ENCODE measurements at places on chromosomes 1 and 21. TPM values are rescaled to one million over a fixed set of nuclear protein-coding genes. Genes with fewer than 3 reads are reported as not detected.

GRCh38 chr1:166673722-166674121, 165.6 kb upstream of the POGK start:
- no peaks in the 10 kb centered on the region for H3K36me3 ChIP-seq
- H3K27ac ChIP-seq = no peak overlapping the region
- H3K4me3 ChIP-seq = no peak overlapping the region
- peaks cover 2% of the 10 kb centered on the region for H3K27me3 ChIP-seq
- no peak for DNase-seq
- H3K4me1 ChIP-seq = peaks cover 12% of the 10 kb centered on the region

Gene FAM110D
- not detected for total RNA-seq

Gene LYPD8
- total RNA-seq = not detected

- no peaks in the 10 kb centered on the region for H3K27me3 ChIP-seq
- no peak for DNase-seq
- H3K27ac ChIP-seq = no peak overlapping the region
These were observed 15.5 kb downstream of the DPYD start for GRCh38 chr1:97905141-97905940.

Gene GSTM5
- not detected for total RNA-seq

DNA sequence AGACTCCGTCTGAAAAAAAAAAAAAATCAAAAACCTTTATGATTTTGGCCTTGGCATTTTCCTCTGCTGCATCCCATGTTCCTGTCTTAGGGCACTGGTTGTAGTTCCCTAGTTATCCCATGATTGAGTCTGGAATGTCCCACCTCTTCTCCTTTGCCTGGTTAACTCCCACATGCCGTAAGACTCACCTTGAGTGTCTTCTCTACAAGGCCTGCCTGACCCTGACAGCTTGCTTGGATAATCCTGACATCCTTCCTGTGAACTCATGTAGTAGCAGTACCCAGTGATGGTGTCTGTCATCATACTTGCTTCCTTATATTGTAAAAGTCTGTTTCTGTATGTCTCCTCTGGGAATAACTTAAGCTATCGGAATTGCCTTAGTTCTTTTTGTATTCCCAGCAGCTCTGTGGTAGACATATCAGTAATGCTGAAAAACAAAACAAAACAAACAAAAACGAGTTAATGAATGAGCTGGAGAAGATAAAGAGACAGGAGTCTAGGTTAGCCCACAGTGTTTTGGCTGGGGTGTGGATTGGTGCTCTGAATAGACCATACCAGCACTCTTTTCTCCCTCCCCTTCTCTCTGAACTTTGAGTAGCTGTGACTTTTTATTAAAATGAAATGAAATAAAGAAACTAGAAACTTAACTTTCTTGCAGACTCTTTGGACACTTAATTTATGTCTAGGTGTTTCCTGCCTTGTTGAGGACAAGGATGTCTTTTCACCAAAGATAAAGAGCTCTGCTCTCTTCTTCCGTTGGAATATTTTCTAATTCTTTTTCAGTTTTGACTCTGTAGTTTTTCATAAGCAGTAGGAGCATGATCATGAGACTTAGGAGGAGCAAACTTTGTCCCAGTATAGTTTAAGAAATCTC, 15.1 kb downstream of the NEK7 start:
- no peak for DNase-seq
- H3K36me3 ChIP-seq = peaks cover 8% of the 10 kb centered on the region
- H3K27me3 ChIP-seq = no peaks in the 10 kb centered on the region
- peaks cover 85% of the 10 kb centered on the region for H3K4me1 ChIP-seq
- H3K4me3 ChIP-seq = no peak overlapping the region

- no peak overlapping the region for H3K4me3 ChIP-seq
- H3K27me3 ChIP-seq = no peaks in the 10 kb centered on the region
- no peaks in the 10 kb centered on the region for H3K4me1 ChIP-seq
- peaks cover 50% of the 10 kb centered on the region for H3K36me3 ChIP-seq
- H3K27ac ChIP-seq = no peak overlapping the region
- no peak for DNase-seq
These were observed 25.2 kb downstream of the NVL start for GRCh38 chr1:224304767-224305166.

Gene ABCA4
- not detected for total RNA-seq

DNA sequence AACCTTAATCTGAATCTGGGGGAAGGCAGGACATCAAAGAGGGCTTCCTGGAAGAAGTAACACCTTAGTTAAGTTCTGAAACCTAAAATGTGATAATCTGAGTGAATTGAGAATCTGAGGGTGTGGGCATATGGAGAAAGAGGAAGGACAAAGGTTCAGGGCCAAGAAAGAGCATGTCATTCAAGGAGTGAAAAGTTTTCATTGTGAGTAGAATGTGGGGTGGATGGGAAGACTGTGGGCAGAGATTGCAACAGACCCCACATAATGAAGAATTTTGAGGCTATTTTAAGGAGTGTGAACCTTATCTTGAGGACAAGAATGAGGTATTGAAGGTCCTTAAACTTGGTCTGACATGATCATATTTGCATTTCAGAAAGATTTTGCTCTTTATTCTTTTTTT, 227.2 kb downstream of the PTGER3 start:
- no peak for DNase-seq
- H3K27ac ChIP-seq = no peak overlapping the region
- H3K27me3 ChIP-seq = no peaks in the 10 kb centered on the region
- H3K4me3 ChIP-seq = no peak overlapping the region
- H3K36me3 ChIP-seq = no peaks in the 10 kb centered on the region

Gene SH3D21
- total RNA-seq = 15.3 TPM

DNA sequence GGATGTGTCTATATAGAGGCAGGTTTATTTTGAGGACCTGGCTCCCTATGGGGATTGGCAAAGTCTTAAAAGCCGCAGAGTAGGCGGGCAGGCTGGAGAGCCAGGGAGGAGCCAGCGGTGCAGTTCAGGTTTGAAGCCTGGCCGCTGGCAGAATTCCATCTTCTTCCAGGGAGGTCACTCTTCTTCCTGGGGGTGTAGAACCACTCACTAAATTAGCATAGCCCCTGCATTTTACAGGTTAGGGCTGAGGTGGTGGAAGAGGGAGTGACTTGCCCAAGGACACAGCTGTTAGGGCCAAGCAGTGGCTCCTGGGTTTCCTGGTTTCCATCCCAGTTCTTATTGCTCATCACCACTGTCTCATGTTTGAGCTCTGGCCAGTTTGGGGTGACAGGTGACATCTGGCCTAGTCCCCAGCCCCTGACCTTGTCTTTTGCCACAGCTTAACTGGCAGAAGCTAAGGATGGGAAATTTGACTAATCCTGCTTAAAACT, 1.4 kb downstream of the PINK1 start:
- H3K4me3 ChIP-seq = peak overlapping the region; percentile 80
- H3K4me1 ChIP-seq = peaks cover 10% of the 10 kb centered on the region
- peak; percentile 33 for DNase-seq
- no peaks in the 10 kb centered on the region for H3K36me3 ChIP-seq
- H3K27me3 ChIP-seq = peaks cover 2% of the 10 kb centered on the region

Gene DCST1
- not detected for total RNA-seq

- DNase-seq = no peak
- H3K27me3 ChIP-seq = no peaks in the 10 kb centered on the region
- no peak overlapping the region for H3K4me3 ChIP-seq
These were observed 55.2 kb downstream of the MRPL37 start for GRCh38 chr1:54255026-54255702.

GRCh38 chr1:105730701-105731100, 1325.8 kb upstream of the PRMT6 start:
- H3K36me3 ChIP-seq = no peaks in the 10 kb centered on the region
- H3K27me3 ChIP-seq = no peaks in the 10 kb centered on the region
- DNase-seq = no peak
- H3K4me3 ChIP-seq = no peak overlapping the region
- no peak overlapping the region for H3K27ac ChIP-seq

- no peaks in the 10 kb centered on the region for H3K27me3 ChIP-seq
- no peaks in the 10 kb centered on the region for H3K4me1 ChIP-seq
- DNase-seq = no peak
- H3K36me3 ChIP-seq = no peaks in the 10 kb centered on the region
- no peak overlapping the region for H3K4me3 ChIP-seq
- H3K27ac ChIP-seq = no peak overlapping the region
These were observed 250.0 kb upstream of the ADGRL2 start for GRCh38 chr1:81550753-81551152.

Gene GPR61
- not detected for total RNA-seq

DNA sequence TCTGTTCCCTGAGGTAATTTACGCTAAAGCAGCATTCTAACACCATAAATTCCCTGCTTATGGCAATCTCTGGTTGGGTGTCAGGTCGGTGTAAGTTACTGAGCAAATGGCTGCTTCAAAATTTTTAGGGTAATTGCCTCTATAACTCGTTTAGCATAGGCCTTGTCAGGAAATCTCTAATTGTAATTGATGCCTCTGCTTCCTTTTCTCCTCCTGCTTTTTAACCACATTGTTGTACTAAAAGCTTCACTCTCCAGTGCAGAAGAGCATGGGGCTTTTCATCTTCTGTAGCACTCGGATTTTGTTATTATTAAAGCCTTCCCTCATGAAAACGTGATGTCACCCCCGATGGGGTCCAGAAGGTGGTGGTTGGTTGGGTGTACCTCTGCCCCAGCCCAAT, 141.6 kb upstream of the NBPF11 start:
- no peak for DNase-seq
- peaks cover 30% of the 10 kb centered on the region for H3K27me3 ChIP-seq
- no peaks in the 10 kb centered on the region for H3K36me3 ChIP-seq
- H3K4me1 ChIP-seq = no peaks in the 10 kb centered on the region

- H3K27me3 ChIP-seq = no peaks in the 10 kb centered on the region
- DNase-seq = no peak
- H3K4me1 ChIP-seq = no peaks in the 10 kb centered on the region
- no peak overlapping the region for H3K27ac ChIP-seq
These were observed 82.1 kb downstream of the OLFM3 start for GRCh38 chr1:101914473-101915242.

DNA sequence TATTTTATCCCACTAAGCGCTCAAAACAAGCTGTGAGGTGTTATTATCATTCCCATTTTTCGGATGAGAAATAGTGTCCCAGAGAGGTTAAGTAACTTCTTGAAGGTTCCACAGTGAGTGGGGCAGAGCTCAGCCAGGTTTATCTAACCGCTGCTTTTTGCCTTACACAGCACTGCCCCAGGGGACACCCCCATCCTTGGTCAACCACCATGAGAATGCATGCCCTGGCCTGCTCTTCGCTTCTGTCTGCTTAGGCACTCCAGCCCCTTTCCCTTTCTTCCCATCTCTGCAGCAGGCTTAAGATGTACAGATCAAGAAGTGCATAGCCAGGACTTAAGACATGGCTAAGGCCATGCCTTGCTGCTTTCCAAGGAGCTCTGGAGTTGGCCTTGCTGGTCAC, 159.0 kb upstream of the CD34 start:
- DNase-seq = no peak
- H3K36me3 ChIP-seq = no peaks in the 10 kb centered on the region
- H3K27ac ChIP-seq = no peak overlapping the region
- H3K4me1 ChIP-seq = no peaks in the 10 kb centered on the region

Gene RNPC3
- 20.6 TPM for total RNA-seq

DNA sequence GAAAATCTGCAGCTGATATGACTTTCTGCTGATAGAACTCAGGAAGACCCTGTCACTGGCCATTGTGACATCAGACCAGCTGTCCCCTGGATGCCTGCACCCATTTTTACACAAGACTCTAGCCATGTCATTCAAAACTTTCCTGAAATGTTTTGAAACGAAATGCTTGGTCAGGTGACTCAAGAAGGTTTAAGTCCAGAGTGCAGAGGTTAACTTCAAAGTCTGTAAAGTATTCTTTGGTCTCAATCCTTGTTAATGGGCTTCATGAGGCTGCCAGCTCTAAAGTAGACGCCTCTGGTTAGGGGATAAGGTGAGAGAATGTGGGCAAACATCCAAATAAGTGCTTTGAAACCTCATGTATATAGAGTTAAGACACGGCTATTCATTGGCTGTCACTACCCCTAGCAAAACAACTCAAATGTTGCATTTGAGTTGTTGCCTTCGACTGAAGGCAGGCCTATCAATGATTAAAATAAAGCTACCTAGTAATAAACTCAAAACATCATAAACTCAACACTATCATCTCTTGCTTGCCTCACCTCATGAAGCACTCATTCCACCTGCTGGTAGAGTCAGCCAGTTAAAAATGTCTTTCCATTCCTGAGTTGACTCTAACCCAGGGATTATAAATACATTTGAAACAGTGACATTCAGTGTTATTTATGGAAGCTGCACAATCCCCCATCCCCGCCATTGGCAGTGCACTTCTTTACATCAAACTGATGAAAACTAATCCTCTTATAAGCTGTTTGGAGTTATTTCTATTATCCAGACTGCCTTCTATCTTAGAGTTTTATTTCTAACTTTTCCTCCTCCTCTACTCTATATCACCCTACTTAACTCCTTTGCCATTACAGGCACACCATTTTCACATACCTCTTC, 26.0 kb downstream of the RABIF start:
- peaks cover 8% of the 10 kb centered on the region for H3K4me1 ChIP-seq
- no peak overlapping the region for H3K27ac ChIP-seq
- H3K27me3 ChIP-seq = peaks cover 55% of the 10 kb centered on the region
- H3K36me3 ChIP-seq = no peaks in the 10 kb centered on the region
- H3K4me3 ChIP-seq = no peak overlapping the region
- DNase-seq = no peak

Gene TRAF3IP3
- total RNA-seq = 319 TPM

Gene PLPPR4
- not detected for total RNA-seq

DNA sequence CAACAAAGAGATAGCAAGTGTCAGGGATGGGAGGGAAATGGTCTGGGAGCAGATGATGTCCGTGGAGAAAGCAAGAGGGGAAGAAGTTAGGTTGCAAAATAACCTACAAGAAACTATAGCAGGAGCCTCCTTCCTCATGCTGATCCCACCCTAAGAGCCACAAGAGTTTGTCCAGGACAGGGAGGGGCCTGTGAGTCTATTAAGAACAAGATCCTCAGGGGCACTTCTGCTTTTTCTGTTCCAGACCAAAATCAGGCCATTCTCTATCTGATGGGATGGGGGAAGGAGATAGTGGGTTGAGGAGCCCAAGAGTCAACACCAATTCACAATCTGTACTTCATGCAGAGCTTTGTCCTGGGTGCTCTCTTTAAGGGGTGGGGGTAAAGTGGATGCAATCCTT, 7.7 kb upstream of the ATP1A4 start:
- H3K4me1 ChIP-seq = no peaks in the 10 kb centered on the region
- peaks cover 13% of the 10 kb centered on the region for H3K27me3 ChIP-seq
- no peaks in the 10 kb centered on the region for H3K36me3 ChIP-seq

GRCh38 chr1:4322881-4323280, 331.5 kb upstream of the AJAP1 start:
- no peak overlapping the region for H3K4me3 ChIP-seq
- H3K36me3 ChIP-seq = no peaks in the 10 kb centered on the region
- no peak for DNase-seq
- no peaks in the 10 kb centered on the region for H3K27me3 ChIP-seq
- H3K27ac ChIP-seq = no peak overlapping the region

Gene LAD1
- not detected for total RNA-seq

GRCh38 chr1:71559880-71560279, 479.0 kb upstream of the ZRANB2 start:
- H3K4me3 ChIP-seq = no peak overlapping the region
- no peak for DNase-seq
- no peak overlapping the region for H3K27ac ChIP-seq

GRCh38 chr21:46483300-46484295, 24.9 kb downstream of the DIP2A start:
- peaks cover 12% of the 10 kb centered on the region for H3K4me1 ChIP-seq
- peaks cover 26% of the 10 kb centered on the region for H3K36me3 ChIP-seq
- H3K27ac ChIP-seq = no peak overlapping the region
- no peak for DNase-seq

GRCh38 chr1:88237058-88237457, 447.0 kb upstream of the PKN2 start:
- DNase-seq = no peak
- H3K36me3 ChIP-seq = no peaks in the 10 kb centered on the region
- H3K4me1 ChIP-seq = no peaks in the 10 kb centered on the region
- H3K27me3 ChIP-seq = no peaks in the 10 kb centered on the region
- H3K27ac ChIP-seq = no peak overlapping the region
- no peak overlapping the region for H3K4me3 ChIP-seq

- H3K4me3 ChIP-seq = no peak overlapping the region
- no peaks in the 10 kb centered on the region for H3K36me3 ChIP-seq
- peaks cover 18% of the 10 kb centered on the region for H3K4me1 ChIP-seq
- peaks cover 16% of the 10 kb centered on the region for H3K27me3 ChIP-seq
These were observed 3.1 kb upstream of the MXRA8 start for GRCh38 chr1:1361233-1361981.
